ENCODE measurements at places on chromosomes 11 and 22. TPM values are rescaled to one million over a fixed set of nuclear protein-coding genes. Genes with fewer than 3 reads are reported as not detected.

Gene ALDH3B1
- 1.0 TPM for polyA plus RNA-seq

Gene NPTXR
- polyA plus RNA-seq = 0.37 TPM

Gene LPXN
- 5.1 TPM for polyA plus RNA-seq

Gene SIAE
- polyA plus RNA-seq = 22.1 TPM

Gene POLDIP3
- polyA plus RNA-seq = 29.3 TPM

Gene SPON1
- not detected for polyA plus RNA-seq

Gene PANX1
- 8.5 TPM for polyA plus RNA-seq

Gene SLC7A4
- not detected for polyA plus RNA-seq

Gene CHRM1
- not detected for polyA plus RNA-seq

Gene SLC5A12
- not detected for polyA plus RNA-seq

Gene PAMR1
- not detected for polyA plus RNA-seq

Gene IGF2
- 4.3 TPM for polyA plus RNA-seq

Gene MCHR1
- polyA plus RNA-seq = not detected

Gene ALKBH8
- 1.5 TPM for polyA plus RNA-seq

Gene PATE4
- polyA plus RNA-seq = not detected

Gene ADORA2A
- polyA plus RNA-seq = 33.1 TPM

Gene KCNJ11
- polyA plus RNA-seq = not detected

Gene THAP7
- polyA plus RNA-seq = 24.4 TPM

Gene GGT5
- polyA plus RNA-seq = 293 TPM

Gene MISFA
- polyA plus RNA-seq = 0.75 TPM

Gene B4GALNT4
- 9.2 TPM for polyA plus RNA-seq

Gene CCDC117
- polyA plus RNA-seq = 5.5 TPM

Gene MRGPRX4
- polyA plus RNA-seq = not detected

Data from endothelial cell of umbilical vein (primary cell).